ENCODE measurements at places on chromosomes 4 and X. TPM values are rescaled to one million over a fixed set of nuclear protein-coding genes. Genes with fewer than 3 reads are reported as not detected.

STK32B gene
- 1.9 TPM for total RNA-seq

ZNF732 gene
- total RNA-seq = 0.21 TPM

PPP2R2C gene
- not detected for total RNA-seq

VSIG4 gene
- 377 TPM for total RNA-seq

MAOB gene
- total RNA-seq = 20.6 TPM

TMEM184C gene
- 42.1 TPM for total RNA-seq

GIMD1 gene
- not detected for total RNA-seq

KLHL13 gene
- 2.7 TPM for total RNA-seq

GAGE13 gene
- not detected for total RNA-seq

PGAM4 gene
- not detected for total RNA-seq
